Nucleus accumbens (tissue), 56 donors: ENCODE measurements at places on chromosomes 2 and 18.

GRCh38 chr2:174546519-174547506, 50.8 kb downstream of the WIPF1 start:
- DNase-seq: no peak

DNA sequence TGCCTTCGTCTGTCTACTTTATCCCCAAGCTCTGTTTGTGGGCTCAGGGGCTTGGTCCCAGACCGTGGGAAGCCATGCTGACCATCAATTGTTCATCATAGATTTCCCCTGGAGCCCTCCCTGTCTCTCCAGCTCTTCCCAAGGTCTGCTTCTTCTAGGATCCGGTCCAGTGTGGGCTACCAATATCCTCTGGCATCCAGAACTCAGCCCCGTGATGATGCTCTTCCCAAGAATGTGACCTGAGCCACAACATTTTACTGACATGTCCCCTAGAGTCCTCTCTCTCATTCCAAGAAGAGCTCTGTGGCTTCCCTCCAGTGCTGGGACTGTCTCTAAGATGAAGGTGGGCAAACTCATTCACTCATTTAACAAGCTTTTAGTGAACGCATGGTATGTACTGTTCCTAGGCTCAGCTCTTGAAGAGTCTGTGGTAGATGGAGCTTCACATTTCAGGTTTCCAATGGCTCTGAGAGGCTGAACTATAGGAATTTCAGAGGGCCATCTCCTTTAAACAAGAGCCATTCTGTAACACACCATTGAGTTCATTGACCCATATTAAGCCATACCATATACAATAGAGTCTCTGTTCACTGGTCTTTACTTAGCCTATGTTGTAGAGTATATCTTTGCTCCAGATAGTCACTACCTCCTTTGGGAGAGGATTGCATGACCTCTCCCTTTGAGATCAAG, 142.0 kb upstream of the APCDD1 start:
- no peak for DNase-seq

DNA sequence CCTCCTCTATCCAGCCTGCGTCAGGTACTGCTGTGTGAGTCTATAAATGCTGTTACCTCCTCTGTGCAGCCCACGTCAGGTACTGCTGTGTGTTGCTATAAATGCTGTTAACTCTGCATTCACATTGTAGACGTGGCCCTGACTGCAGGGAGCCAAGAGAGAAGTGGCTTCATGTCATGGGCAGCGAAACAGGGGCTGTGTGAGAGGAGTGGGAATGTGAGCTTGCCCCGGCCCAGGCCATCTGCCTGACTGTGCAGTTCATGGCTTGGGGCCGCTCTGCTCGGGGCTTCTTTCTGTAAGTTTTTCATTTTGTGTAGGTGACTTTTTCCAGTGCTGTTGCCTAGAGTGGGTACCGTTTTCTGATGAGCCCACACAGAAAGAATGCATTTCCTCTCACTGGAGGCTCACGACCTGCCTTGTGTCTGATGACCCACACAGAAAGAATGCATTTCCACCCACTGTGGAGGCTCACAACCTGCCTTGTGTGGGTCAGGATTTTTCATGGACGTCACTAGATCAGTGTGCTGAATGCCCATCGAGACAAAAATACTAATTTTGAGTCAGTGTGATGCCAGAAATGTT, 104.5 kb downstream of the SNTG2 start:
- no peak for DNase-seq

- DNase-seq: no peak
Observed at GRCh38 chr18:3224223-3224622, 4.5 kb upstream of the MYOM1 start.
